ENCODE measurements at places on chromosomes 12 and 14.

DNA sequence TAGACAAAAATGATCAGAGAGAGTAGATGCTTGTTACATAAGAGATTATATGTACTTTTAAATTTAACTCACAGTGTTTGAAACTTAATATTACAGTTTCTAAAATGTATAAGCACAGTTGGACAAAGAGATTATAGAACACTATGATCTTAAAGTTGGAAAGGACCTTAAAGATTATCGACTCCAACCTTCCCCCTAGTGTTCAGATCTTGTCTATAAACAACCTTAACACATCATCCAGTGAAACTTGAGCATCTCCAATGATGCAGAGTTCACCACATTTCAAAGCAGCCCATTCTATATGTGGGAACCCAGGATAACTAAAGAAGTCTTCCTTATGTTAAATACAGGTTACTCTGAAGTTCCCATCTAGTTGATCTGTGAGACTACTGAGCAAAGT, 480.8 kb downstream of the RMST start:
- no peak for ATAC-seq

GRCh38 chr14:41960281-41960680, 353.6 kb downstream of the LRFN5 start:
- no peak for ATAC-seq

- no peak for ATAC-seq
These were observed 29.4 kb downstream of the PLEKHA5 start for GRCh38 chr12:19158923-19159322.

DNA sequence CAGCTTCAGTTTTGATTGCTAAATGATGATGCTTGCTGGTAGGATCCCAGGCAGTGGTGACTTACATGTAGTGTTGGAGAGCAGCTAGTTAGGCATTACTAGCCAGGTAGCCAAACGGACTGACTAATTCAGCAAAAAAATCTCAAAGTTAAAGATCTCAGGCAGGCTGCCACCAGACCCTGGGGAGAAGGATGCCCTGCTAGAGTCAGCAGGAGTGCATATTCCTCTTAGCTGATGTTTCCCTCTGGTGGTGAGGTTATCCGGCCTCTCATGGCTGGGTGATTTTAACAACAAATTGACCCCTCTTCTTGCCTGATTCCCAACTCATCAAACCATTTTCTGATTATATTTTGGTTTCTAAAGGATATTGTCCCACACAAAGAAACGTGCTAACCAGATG, 2.8 kb downstream of the EFS start:
- no peak for ATAC-seq

DNA sequence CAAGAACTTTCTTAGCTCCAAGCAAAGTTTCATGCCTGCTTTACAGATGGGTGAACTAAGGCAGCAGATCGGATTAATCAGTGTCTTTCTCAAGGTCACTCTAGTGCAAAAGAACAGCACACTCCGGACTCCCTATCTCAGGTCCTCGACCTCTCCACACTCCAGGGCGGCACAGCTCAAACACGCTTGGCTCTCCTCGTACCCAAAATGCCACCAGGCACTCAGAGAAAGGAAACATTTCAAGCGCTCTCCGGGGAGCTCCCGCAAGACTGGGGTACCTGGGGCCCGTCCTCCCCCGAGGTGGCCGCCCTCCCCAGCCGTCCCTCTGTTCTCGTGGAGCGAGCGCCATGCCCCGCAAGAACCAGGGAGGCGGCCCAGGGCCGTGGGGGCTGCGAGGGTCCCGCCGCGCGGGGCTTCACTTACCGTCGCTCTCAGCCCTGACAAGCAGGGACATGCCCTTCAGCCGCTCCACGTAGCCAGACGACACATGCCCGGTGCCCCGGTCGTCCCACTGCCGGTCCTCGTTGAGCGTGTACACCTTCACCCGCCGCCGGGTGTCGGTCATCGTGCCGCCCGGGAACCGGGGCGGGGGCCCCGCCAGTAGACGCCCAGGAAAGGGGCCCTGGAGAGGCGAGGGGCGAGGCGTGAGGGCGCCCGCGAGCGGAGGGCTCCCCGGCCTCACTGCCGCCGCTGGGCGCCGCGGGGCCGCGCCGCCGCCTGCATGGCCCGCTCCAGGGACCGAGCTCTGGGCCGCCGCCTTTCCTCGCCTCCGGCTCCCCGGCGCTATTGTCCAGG, 830 bp downstream of the PPP4R3A start:
- peak; percentile 4 for ATAC-seq

DNA sequence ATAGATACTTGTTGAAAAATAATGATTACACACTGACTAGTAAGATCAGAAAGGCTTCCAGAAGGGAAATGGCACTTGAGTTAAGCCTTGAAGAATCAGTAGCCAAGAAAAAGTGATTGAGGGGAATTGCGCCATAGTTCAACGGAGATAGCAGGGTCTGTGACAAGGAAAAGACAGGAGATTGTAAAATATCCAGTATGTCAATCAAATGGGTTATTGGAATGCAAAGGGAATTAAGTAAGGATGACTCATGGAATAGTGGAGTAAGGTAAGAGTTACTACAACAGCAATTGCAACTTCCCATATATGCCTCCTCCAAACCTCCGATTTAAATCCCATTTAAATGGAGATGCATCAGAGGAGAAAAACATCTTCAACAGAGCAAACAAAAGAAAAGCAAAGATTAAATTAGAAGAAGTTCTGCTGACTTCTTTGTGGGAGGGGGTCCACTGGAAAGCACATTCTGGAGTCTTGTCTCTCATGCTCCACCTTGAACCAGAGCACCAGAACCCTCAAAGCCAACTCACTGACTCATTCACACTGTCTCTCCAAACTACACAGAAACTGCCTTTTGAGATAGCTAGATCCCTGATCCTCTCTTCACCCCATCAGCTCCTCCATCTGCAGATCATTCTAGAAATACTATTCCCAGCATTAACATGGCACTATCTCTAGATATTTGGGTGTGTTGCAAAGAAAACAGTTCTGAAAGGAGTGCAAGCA, 138.2 kb downstream of the NUAK1 start:
- no peak for ATAC-seq

- peak; percentile 63 for ATAC-seq
These were observed 60.2 kb downstream of the PLXNC1 start for GRCh38 chr12:94208622-94208966.

DNA sequence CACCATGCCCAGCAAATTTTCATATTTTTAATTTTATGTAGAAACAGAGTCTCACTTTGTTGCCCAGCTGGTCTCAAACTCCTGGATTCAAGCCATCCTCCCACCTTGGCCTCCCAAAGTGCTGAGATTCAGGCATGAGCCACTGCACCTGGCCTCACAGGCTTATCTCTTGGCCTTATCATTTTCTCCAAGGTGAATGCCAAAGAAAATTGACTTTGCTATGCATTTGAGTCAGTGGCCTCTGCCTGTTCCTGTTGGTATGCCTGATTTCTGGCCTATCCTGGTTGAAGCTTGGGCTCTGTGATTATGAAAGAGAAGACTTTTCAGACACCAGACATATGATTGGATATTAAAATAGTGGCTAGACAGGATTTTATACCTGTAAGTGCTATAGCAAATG, 34.2 kb downstream of the MANSC1 start:
- ATAC-seq, result no peak

DNA sequence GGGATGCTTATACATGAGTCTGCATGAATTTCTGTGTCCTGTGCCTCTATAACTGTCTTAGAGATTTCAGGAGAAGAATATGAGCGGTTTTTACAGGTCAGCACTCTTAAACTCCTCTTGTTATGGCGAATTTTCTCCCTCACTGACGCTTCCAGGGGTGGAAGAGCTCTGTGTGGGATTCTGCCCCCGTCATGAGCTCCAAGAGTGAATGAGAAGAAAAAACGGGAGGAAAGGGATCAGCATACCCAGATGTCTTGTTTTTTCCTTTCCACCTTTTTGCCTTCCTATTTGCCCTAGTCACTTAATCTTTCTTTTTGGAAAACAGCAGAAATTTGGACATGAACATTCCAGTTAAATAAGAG, 651 bp downstream of the PFKM start:
- no peak for ATAC-seq

DNA sequence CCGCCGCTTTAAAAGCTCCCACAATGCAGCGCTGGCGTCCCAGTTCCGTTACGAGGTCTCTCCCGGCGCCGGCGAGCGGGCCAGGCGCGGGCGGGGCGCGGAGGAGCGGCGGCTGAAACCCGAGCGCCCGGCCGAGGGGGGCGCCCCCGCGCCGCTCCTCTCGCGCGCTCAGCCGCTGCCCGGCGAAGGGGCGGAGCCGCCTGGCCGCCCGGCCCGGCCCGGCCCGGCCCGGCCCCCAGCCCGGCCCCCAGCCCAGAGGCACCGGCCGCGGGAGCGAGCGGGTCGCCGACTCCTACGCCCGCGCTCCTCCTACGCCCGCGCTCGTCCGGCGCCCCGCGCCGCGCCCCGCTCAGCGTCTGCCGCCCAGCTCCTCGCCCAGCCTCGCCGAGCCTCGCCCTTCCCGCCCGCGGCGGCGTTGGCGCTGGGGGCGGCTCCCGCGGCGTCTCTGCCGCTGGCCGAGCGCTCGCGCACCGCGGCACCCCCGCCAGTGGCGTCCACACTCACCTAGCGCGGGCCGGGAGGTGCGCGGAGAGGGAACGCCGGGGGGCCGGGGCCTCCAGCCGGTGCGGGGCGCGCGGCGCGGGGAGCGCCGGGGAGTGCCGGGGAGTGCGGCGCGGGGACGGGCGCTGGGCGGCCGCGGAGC, at the start of gene RASSF8:
TSS of gene RASSF8 (plus strand) at position 255 of the 643 bp plus-strand sequence. CDS start 96,662 bp downstream, outside the sequence.
- peak; percentile 21 for ATAC-seq

- no peak for ATAC-seq
These were observed 103.8 kb downstream of the TBX5 start for GRCh38 chr12:114302117-114302516.

- no peak for ATAC-seq
These were observed 325.5 kb downstream of the RAD51B start for GRCh38 chr14:68145036-68145435.

- ATAC-seq, result no peak
These were observed 217.8 kb downstream of the KIF26A start for GRCh38 chr14:104356020-104356737.

DNA sequence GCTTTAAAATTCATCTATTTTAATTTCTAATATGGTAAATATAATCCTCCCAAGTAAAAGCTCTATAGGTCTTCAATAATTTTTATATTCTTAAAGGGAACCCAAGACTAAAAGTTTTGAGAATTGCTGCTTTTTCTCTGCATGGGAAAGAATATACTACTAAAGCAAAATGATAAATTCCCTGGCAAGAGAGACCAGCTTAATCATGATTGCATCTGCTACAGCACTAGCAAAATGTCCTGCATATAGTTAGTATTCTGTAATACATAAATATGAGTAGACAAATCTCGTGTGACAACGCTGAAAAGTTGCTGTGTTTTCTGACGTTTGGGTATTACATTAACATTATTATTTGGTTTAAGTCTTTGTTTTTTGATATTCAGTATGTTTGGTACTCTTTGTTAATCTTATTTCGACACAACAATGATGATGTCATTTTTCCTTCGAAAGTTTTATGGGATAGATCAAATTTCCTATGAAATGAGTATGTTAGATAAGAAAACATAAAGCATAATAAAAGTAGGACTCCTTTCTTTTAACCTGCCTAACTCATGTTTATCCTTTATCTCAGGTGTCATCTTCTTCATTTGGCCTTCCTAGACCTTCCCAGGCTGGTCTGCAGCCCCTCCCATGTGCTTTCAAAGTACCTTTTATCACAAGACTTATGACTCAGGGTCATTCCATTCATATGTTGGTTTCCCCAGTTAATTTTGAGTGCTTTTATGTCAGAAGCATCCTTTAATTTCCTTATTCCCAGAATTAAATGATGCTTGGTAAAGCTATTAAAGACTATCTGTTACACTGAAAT, 321.9 kb downstream of the RAD51B start:
- no peak for ATAC-seq

GRCh38 chr14:50677527-50678063, 9.5 kb upstream of the SAV1 start:
- ATAC-seq, result peak; percentile 69

DNA sequence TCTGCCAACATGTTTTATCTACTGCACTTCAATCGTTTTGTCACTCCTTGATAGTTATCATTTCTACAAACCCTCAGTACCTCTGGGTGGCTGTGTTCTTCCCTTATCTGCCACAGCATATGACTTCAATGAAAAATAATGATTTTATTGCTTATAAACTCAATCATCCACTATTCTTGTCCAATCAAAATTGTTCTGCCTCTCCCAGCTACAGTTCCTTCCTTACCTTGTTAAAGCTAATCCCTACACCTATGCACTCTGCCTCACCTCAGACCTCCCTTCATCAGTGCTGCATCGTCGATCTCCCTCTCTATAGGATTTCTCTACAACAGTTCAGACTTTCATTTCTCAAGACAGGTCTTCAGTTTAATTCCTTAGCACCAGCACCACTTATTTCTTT, 58.8 kb downstream of the ERGIC2 start:
- no peak for ATAC-seq

DNA sequence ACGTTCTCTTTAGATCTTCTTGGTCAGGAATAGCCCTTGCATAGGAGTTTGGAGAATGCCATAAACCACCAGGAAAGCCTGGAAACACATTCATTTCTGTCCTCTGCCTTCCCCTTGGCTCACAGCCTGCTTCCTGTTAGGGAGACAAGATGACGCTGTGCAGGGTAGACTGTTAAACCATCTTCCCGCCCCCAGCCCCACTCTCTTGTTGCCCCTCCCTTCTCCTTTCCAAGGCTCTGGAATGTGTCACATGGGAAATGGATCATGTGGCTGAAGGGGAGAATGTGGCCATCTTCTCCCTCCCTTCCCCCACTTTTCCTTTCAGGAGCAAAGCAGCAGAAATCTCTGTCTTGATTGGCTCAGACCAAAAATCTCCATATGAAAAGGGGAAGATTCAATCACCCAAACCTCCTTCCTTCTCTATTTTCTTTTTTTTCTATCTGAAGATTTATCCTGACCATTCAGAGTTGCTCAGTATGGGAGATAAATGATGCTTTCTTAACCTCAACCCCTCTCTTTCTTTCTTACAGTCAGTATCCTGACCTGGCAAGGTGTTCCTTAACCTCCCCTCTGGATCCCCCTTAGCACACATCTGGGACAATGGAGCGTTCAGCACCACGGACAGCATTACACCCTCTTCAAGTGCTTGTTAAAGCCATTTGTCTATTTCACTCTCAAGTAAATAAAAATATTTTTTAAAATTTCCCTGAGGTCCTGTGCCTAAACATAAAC, 11.4 kb downstream of the GPR19 start:
- ATAC-seq, result no peak

DNA sequence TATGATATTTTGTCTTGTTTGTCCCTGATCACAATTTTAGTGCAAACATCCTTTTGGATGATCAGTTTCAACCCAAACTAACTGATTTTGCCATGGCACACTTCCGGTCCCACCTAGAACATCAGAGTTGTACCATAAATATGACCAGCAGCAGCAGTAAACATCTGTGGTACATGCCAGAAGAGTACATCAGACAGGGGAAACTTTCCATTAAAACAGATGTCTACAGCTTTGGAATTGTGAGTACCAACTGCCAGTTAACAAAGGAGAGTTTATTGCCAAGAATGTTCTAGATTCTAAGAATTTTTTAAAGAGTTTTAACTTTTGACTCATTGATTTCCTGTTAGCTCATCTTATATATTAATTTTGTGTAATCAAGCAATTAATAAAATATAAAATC, 55.4 kb downstream of the IRAK3 start:
- no peak for ATAC-seq
